ENCODE measurements at places on chromosomes 3 and 15.

GRCh38 chr15:35206060-35206675 lies 121.1 kb upstream of the NANOGP8 start:
- no peak for DNase-seq

- no peak for DNase-seq
These were observed 59.6 kb downstream of the COL6A6 start for GRCh38 chr3:130576375-130577266.

DNA sequence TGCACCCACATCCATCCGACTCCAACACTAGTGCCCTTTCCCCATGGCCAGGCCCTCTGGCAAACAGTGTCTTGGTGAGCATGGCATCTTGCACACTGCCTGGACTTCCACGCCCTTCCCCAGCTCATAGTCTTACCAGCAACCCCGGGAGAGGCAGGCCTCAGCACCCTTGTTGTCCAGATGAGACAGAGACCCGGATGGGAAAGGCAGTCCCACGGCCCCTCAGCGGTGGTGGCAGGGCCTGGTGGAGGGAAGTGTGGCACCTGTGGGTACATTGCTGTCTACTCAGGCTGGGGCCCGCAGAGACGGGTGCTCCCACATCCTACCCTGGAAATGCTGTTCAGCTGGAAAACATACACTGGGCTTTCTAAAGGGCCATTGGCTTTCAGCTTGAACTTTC lies 28.4 kb downstream of the HDAC11 start:
- DNase-seq: no peak

DNA sequence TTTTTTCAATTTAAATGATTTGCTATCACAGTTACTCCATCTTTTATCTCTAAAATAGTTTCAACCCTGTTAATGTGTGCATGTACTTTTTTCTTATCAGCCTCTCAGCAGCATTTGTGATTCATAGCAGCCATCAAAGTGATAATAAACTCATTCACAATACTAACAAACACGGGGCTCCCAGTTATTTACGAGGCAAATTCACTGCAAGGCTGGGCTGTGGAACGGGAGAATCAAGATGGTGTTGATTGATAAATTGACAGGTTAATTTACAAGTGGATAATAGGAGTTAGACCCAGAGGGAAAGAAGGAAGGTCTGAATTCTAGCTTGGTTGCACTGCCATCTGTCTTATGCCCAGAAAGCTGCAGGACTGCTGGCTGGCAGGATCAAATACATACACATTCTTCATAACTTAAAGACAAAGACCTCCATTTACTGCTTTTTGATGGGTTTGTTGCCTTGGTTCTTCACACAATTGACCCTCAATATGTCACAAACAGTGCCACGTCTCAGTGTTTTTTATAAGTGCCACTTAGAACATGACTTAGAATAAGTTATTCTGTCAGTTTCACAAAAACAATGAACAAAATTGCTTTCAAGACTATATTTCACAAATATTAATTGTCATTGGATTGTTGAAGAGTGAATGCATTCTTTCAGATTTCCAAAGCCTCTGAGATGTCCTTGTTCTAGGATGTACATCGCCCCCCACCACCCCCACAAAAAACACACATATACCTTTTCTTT lies 562.8 kb downstream of the NR2F2 start:
- DNase-seq: no peak

GRCh38 chr15:39565851-39566250 lies 15.0 kb upstream of the THBS1 start:
- no peak for DNase-seq

- no peak for DNase-seq
These were observed 173.4 kb downstream of the XXYLT1 start for GRCh38 chr3:195097331-195098255.

DNA sequence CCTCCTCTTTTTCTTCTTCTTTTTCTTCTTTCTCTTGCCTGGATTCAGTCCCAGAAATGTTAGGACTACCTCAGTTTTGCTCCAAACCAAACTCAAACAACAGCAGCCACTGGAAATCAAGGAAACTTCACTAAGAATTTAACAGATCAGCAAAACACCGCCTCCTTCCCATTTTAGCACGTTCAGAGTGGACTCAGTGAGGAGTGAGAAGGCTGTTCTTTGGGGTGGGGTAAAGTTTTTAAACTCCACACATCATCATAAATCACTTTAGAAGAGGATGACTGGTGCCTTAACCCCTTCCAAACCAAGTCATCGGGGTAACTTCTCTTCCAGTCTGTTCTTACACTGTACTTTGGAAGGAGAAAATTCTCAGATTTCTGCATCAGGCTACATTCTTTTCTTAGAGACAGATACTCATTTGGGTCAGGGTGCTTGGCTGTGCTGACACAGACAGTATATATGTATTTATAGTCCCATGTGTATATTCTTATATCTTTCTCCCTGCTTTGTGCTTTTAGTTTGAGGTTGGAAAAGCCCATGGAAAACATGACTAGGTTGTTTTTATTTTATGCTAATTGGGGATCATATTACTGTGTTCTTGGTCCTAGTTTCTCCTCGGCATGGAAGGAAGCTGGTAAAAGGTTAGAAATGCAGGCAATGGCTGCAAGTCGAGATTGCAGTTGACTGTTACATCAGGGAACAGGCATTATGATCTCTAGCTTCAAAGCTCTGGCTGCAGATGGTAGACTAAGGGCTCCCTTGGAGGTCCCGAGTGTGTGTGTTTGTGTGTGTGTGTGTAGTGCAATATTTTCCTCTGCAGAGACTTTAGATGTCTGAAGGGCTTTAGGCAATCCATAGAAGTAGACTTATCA lies at the start of gene CCDC80:
Gene CCDC80 (minus strand): TSS at position 214 of the 872 bp plus-strand sequence. CDS start 1,238 bp downstream, outside the sequence.
- no peak for DNase-seq

GRCh38 chr3:72618739-72619138 lies 229.5 kb downstream of the SHQ1 start:
- no peak for DNase-seq

DNA sequence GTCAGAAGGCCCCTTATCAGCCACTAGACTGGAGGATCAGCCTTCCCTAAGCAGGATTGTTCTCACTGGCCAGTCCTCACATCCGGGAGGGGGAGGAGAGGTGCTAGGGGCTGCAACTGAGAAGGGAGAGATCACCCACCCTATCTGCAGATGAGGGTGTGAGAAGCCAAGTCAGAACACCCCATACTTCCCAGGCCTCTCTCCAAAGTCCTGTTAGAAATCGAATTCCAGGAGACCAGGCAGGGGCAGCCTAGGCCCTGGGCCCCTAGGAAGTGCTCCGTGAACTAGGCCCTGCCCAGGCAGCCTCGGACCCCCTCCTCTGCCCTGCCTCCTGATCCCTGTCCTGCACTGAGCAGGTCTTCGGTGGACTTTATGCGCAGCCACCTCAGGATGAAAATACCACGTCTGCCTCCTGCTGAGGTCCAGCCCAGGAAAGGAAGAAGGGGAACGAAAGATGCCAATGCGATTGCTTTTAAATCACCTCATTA lies 933 bp downstream of the DZIP1L start:
- DNase-seq: no peak

DNA sequence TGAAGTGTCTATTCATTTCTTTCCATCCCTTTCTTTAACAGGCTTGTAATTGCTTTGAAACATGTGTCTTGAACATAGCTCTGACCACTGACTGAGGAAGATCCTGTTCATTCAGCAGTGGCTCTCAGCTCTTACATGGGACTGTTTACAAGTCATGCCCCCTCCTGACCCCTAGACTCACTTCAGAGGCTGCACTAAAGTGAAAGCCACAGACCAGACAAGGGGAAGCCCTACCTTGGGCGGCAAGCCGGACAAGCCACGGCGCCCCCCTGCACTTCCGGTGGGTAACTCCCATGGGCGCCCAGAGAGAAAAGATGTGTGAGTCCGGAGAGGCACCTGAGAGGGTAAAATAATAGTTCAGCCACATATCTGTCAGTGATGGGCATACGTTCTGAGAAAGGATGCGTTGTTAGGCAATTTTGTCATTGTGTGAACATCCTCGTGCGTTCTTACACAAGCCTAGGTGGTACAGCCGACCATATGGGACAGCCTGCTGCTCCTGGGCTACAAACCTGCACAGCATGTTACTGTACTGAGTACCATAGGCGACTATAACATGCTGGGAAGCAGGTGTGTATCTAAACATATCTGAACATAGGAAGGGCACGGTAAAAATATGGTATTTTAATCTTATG lies 116.2 kb downstream of the CHSY1 start:
- no peak for DNase-seq

- DNase-seq: no peak
These were observed 96.4 kb upstream of the P3H2 start for GRCh38 chr3:190217081-190217480.

- no peak for DNase-seq
These were observed 67.9 kb downstream of the VGLL3 start for GRCh38 chr3:86923071-86923491.

GRCh38 chr3:43769097-43769884 lies 78.6 kb downstream of the ABHD5 start:
- peak; percentile 58 for DNase-seq

- DNase-seq: no peak
These were observed 245.3 kb upstream of the P2RY1 start for GRCh38 chr3:152589644-152590043.

- no peak for DNase-seq
These were observed 7.7 kb upstream of the CX3CR1 start for GRCh38 chr3:39287216-39288164.

- no peak for DNase-seq
These were observed 233.5 kb upstream of the WNT5A start for GRCh38 chr3:55720614-55721013.

DNA sequence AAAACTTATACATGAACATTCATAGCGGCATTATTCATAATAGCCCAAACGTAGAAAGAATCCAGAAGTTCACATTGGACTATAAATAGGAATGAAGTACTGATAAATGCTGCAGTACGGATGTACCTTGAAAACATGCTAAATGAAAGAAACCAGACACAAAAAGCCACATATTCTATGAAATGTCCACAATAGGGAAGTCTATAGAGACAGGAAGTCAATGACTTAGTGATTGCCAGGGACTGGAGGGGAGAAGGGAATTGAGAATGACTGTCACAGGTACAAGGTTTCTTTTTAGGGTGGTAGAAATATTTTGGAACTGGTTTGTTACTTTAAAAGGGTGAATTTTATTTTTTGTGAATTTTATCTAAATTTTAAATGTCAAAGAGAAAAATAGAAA lies 71.4 kb upstream of the SKOR1 start:
- no peak for DNase-seq

DNA sequence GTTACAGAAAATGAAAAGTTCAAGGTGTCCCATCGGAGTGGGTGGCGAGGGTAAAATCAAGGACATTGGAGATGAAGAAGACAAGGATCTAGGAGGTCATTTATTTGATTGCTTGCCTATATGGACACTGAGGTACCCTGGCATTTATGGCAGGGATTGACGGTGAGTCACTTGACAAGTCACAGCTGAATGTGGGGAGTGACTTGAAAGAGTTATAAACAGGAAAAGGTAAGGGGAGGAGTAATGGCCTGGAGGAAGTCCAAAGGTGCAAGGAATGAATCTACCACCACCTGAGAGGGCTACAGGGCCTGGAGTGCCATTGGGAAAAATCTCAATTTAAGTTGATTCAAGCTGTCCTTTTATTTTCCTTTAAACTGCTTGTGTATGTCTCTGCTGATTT lies 11.8 kb upstream of the SGO1 start:
- no peak for DNase-seq

Data from GM12892 (cell line).